Transverse colon (tissue), 4 donors: ENCODE measurements at places on chromosomes 2 and 18. TPM values are rescaled to one million over a fixed set of nuclear protein-coding genes. Genes with fewer than 3 reads are reported as not detected.

DNA sequence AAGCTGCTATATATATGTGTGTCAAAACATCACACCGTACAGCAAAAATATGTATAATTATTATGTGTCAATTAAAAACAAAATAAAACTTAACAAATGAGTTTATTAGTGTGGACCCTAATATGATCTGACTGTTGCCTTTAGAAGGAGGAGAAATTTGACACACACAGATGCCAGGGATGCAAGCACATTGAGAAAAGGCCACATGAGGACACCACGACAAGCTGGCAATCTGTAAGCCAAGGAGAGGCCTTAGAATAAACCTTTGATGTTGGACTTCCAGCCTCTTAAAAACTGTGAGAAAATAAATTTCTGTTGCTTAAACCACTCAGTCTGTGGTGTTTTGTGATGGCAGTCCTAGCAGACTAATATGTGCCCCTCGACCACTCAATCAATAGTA is 214.7 kb downstream of the KCNS3 start:
- DNase-seq = no peak

DNA sequence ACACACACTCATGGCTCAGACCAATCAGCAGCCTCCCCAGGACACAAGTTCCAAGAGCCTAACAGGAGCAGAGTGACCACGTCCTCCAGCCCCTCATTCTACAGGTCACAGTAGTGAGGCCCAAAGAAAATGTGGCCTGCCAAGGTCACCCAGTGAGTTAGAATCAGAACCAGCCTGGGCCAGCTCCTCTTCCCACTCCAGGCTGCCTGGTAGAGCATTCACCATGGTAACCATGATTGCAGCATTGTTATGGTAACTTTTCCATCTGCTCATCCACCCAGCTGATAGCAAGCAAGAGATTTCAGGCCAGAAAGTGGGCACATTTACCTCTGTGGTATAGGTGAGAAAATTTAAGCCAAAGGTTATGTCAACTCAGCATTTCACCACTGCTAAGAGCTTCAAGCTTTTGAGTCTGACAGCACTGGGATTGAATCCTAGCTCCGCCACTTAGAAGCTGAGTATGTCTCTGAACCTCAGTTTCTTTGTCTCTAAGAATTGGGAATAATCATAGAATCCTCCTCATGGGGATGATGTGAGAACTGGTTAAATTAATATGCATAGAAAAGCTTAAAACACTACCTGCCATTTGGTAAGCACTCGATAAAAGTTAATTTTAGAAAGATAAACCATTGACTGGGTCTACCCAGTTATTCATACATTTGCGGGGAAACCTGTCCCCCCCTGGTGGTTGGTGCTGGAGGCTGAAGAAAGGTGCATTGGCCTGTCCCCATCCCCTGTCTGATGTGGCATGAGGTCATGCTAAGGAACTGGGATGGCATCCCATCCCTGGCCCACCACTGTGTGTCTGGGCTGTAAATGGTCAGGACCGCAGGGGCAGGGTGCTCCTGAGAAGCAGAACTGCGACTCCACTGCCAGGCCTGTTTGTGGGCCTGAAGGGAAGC is 181.5 kb downstream of the KLHL29 start:
- no peak for DNase-seq

DNA sequence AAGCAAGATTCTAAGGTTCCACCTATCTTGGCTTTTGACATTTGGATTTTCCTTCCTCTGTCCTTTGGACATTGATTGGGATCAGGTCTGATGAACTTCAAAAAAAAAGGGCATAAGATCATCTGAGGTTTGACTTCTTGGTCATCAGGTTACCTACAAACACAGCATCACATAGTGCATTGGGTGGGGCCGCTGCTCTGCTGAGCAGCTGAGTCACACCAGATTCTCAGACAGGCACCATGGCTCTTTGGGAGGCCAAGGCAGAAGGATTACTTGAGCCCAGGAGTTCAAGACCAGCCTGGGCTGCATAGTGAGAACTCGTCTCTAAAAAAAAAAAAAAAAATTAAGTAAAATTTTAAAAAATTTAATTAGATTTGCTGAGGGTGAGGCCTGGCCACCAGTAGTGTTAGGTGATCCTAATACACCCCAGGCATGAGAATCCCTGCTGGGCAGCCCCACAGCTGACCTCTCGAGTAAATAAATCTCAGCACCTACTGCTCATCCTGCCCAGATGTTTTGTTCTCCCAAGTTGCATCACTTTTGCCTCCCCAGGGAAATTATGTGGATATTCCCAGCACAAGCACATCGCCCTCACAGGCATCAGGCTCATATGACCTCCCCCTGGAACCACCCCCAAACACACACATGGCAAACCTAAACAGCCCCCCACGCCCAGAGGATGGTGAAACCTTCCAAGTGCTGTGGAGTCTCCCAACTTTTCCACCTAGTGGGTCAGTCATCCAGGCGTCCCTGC is 5.3 kb downstream of the MLPH start:
- no peak for DNase-seq

- DNase-seq = no peak
These were observed 37.6 kb downstream of the MLPH start for GRCh38 chr2:237524631-237525030.

DNA sequence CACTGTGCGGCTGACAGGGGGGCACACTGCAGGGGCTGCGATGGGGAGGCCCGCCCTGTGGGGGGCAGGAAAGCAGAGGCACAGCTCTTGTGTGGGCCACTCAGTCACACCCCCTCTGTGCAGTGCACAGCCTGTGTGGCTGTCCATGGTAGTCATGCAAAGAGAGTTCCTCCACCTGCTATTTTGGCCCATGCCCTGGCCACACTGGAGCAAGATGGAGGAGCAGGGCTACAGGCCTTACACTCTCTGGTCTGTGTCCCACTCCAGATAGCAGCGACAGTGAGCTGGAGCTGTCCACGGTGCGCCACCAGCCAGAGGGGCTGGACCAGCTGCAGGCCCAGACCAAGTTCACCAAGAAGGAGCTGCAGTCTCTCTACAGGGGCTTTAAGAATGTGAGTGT is 28.5 kb upstream of the FAHD2A start:
- no peak for DNase-seq

DNA sequence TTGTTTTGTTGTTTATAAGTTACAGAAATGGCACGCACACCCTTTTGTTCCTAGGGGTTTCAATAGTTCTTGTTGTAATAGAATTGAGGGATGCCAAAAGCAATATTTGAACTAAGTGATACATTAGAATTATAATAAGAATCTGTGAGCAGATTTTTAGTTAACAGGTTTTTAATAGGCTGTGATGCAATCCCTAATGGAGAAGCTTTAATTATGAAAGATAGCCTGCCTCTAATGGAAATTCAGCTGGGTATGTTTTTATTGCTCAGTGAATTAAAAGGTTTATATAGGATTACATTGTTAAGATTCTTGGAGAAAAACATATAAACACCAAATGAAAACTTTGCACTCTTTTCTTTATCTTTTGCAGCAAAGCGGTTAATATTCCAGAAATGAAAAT is 131.1 kb downstream of the PPP1R1C start:
- no peak for DNase-seq

GRCh38 chr2:219384859-219385258 is 2.9 kb downstream of the DNPEP start:
- DNase-seq = no peak

The PLGLB1 gene
- 8.9 TPM for total RNA-seq

The TRIM43 gene
- total RNA-seq = not detected

The NTSR2 gene
- not detected for total RNA-seq

The TEKT4 gene
- total RNA-seq = not detected

DNA sequence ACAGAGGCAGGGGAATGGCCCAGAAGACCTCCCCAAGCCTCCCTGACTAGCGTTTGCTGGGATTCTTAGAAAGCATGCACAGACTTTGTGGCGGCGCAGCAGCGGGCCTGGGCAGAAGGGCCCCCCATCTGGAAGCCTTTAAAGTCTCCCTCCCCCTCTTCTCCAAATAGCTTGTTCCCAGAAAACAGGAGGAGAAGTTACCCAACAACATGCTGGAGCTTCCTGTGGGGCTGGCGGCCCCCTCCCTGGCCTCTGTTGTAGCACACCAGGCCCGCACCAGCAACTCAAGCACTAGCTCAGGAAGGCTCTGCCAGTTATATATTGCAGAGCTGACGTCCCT is 334.8 kb downstream of the DYSF start:
- no peak for DNase-seq

The CRACDL gene
- 15.1 TPM for total RNA-seq
